ENCODE measurements at places on chromosomes 5 and 9.

DNA sequence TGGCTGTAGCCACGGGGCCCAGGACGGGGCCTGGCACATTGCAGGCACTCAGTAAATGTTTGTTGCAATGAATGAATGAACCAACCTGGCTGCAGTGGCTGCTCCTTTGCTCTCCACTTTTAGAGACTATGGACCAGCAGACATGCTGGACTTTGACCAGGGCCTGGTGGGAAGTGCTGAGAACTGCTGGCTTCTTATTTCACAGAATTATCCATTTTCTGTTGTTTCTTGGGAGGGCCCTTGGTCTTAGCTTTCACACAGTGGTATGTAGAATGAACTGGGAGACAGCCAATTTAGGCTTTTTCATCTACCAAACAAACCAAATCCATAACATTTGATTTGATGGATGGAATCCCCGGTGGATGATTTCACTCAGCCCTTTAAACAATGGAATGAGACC lies 78.0 kb upstream of the LHFPL2 start:
- DNase-seq = no peak

DNA sequence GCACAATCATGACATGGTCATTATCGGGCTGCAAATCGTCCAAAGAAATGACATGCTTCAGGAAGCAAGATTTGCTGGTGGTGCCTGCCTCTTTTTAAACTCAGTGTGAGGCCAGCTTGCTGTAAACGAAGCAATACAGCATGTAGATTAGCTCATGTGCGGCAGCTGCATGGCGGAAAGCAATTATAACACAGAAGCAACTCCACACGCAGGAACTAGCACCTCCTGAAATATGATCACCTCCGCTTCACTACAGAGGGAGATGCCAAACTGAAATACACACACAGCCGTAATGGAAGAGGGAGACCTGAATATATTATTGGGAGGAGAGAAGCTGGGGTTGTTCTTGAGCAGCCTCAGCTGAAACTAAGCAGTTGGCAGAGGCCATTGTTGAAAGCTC lies 312.5 kb downstream of the PSAT1 start:
- no peak for DNase-seq

- DNase-seq = no peak
Measured at GRCh38 chr5:137352095-137352494, 147.0 kb downstream of the SPOCK1 start.

GRCh38 chr5:41151564-41151963 lies 61.8 kb downstream of the C6 start:
- DNase-seq = no peak

DNA sequence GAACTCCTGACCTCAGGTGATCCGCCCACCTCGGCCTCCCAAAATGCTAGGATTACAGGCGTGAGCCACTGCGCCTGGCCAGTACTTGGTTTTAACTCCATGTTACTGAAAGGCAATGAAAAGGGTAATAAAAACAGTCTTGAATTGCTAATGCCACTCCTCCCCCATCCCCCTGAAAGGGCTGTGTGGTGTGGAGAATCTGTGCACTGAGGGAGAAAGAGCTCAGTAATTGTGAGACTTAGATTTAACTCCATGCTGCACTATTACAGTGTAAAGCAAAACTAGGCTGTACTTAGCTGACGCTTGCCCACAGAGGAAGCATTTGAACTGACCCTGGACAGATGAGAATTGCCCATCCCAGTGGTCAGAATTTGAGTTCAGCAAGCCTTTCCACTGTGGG lies 1662.4 kb upstream of the ACO1 start:
- no peak for DNase-seq

- DNase-seq = no peak
Measured at GRCh38 chr9:550333-550732, 291.2 kb upstream of the DMRT1 start.

- no peak for DNase-seq
Measured at GRCh38 chr5:124652514-124652819, 94.0 kb downstream of the ZNF608 start.
